CD4-positive, alpha-beta T cell treated with Interleukin-12 subunit alpha and Interleukin-12 subunit beta, for 1 hour (primary cell): ENCODE measurements at places on chromosomes 3 and 15.

- DNase-seq = no peak
These were observed 64.9 kb downstream of the UACA start for GRCh38 chr15:70698426-70698825.

DNA sequence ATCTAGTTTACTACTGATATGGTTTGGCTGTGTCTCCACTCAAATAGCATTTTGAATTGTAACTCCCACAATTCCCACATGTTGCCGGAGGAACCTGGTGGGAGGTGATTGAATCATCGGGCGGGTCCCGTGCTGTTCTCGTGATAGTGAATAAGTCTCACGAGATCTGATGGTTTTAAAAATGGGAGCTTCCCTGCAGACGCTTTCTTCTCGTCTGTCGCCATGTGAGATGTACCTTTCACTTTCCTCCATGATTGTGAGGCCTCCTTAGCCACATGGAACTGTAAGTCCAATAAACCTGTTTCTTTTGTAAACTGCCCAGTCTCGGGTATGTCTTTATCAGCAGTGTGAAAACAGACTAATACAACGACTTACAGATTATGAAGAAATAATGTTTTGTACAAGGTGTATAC, 35.6 kb upstream of the PYDC2 start:
- no peak for DNase-seq

DNA sequence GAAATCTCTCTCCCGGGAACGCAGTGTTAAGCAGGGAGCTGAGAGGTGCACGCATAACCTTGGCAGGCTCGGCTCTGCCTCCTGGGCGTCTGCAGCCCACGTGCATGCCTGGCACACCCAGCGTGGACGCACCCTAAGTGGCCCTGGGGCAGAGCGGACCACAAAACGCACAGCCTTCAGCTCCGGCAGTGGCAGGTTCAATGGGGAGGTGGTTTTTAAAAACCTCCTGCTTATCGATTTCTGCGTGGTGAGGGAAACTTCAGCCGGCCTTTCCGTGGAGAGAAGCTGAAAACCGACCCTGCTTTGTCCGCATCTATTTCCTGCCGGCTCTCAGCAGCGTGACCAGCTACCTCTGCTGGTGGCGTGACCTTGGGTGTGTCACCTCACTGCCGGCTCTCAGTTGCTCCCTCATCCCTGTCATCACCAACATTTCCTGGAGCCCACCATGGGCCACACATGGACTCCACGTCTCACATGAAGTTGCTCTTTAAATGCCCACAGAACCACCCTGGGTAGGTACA, 134.8 kb upstream of the MEF2A start:
- DNase-seq = no peak

DNA sequence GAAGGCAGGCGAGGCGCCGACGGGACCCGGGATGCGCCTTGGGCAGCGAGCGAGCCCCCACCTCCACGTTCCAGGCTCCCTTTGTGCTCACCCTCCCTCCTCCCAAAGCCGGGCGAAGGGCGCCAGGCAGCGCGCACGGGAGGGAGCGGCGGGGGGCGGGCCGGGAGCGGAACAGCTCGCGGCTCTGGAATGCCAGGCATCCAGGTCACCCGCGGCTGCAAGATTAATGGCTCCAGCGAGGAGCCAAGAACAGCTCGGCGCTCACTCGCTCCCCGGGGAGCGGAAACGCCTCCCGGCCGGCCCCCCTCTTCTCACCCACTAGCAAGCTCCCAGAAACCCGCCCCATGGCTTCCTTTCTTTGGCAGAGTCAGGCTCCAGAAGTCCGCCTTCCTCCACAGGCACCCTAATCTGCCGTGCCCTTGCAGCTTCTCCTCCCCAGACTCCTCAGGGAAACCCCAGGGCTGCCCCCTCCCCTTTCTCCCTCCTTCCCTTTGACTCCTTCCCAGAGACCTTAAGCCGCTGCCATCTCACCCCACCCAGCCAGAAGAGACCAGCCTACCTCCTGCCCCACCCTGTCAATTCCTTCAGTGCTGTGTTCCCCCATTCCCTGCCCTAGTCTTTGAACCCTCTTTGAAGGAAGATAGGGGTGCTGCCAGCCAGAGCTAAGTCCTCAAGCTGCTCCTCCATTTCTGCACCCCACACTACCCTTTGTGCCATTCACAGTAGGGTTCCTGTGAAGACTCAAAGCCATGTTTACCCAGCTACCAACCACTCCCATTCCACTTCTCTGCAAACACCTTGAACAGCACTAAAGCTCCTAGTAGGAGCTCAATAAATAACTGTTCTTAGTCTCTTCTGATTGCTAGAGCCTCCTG, 9.9 kb downstream of the AMOTL2 start:
- DNase-seq = peak; percentile 18

DNA sequence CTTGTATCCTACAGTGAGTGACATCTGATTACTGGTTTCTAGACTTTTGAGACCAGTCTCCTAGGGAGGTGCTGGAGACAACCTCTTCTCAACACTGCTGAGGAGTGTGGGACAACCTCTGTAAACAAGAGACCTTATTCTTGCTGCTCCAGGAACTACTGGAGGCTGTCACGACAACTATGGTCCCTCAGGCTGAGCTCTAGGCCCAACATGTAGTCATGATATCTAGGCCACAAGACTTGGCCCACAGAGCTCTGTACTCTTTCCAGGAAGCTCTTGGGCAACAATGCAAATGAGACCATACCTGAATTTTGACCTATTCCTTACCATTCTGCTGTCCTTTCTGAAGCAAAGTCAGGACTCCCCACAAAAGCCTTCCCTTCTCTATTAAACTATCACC, 24.3 kb upstream of the HEG1 start:
- no peak for DNase-seq

DNA sequence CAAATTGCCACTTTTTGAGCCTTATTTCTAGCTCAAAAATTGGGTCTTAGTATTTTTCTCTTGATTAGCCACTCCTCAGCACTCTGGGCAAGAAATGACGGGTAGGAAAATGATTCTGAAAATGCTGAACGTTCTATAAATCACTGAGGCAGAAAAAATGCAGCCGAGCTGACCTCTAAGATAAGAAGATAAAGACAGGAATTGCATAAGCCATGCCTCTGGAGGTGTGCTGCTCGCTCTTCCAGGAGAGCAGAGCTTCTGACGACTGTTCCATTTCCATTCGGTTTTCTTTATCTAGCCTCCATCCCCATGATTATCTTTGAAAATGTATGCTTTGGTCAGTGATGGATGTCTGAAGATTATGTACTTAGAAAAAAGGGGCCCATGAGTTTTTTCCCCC, 558.8 kb upstream of the ADAMTS9 start:
- no peak for DNase-seq

DNA sequence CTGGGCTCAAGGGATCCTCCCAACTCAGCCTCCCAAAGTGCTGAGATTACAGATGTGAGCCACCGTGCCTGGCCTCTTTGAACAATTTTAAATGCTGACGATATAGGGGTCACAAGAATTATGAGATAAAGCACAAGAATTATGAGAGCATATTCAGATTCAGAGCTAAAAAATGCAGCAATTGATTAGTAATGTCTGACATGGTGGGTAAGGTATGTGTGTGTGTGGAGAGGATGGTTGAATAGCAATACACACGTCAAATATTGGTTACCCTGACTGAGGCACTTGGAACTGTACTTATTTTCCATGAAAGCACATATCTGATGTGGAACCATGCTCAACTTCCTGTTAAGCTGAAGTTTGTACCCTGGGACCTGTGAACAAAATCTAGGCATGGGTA, 115.6 kb downstream of the EOMES start:
- DNase-seq = no peak

DNA sequence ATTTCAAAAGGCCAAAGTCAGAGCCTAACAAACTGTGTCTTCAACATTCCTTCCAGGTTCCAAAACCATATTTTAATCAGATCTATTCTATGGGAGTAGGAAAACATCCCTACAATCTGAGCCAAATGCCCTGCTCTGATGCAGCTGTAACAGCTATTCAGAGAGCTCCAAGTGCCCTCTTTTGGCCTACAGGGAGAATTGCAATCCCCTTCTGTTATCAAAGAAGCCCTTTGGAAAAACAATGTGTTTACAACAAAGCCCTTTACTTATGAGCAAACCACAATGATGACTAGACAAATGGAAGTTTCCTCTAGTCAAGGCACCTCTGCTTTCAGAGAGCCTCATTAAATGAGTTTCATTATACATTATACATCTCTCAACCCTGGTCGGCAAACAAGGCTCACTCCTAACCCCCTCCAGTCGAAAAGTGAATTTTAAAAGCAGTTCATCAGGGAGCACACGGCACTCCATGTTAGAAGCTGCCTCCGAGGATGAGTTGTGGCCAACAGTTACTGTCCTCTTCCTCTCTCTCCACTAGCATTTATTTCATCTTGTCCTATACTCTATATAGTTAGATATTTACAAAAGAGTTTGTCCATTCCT, 42.6 kb upstream of the TMCO5A start:
- peak; percentile 4 for DNase-seq

GRCh38 chr3:127324913-127325628, 37.2 kb upstream of the PRR20G start:
- no peak for DNase-seq
